Cortex of kidney (tissue), 1 donor: ENCODE measurements at places on chromosomes 1 and 21.

DNA sequence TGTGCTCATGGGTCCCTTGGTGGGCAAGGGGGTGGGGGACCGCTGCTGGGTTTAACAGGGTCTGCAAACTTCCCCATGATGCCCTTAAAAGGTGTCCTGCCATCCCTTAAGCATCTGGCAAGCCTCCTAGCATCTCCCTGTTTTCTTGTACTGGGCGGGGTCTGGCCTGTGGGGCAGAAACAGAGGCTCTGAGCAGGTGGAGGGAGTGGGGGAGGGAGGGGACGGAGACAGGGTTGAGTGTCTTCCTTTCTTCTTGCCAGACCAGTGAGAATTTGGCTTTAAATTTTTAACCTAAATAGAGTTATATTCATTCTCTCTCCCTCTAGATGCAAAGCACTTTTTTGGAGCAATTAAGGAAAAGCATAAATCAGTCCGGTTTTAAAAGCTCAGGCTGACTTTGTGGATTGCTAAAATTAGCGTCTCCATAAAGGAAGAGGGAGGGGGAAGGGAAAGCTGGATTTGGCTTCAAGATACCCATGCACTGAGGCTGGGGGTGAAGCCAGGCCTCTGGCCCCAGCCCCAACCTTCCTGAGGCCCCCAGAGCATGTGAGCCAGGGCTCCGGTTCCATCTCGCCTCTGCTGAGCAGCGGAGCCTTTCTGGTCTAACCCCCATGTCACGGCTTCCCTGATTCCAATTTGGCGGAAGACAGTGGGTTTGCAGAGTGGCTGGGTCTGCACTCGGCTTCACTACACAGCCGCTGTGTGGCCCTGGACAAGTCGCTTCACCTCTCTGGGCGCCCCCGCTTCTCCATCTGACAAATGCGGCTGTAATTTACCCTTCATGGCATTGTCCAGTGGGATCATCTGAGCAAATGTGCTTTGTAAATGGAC is 25.3 kb downstream of the IGSF21 start:
- no peak for DNase-seq

- no peak for DNase-seq
Observed at GRCh38 chr1:99751877-99752504, 14.4 kb downstream of the FRRS1 start.

- DNase-seq = no peak
Observed at GRCh38 chr1:6246497-6247467, 2.8 kb downstream of the HES3 start.

DNA sequence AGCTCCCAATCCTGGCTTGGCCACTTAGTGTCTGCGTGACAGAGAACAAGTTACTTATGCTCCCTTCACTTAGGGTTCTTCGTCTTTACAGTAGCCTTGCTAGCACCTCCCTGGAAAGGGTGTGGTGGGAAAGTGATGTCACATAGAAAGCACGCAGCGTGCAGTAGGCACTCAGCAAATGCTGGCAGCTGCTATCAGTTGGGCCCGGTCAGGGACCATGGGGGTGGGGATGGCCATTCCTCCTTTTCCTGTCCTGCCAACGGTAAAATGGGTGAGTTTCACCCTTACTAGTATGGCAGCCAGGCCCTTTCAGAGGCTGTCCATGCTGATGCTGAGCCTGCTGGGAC is 6.2 kb upstream of the KCNA10 start:
- DNase-seq = no peak

DNA sequence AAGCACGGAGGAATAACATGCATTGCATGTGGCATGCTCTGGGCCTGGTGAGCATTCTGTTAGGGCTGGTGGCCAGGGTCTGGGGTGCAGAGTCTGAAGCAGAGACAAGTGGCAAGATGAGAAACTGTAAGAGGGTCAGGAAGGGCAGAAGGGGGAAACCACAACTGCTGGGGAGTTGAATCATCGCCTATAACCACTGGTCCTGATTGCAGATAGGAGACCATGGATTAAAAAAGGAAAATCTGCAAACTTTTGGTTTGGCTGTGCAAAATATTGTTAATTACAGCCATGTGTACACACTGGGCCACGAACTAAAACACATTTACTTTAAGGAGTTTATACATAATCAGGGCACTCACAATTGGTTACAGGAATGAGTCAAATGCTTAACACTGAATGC is 76.6 kb downstream of the TGFBR3 start:
- DNase-seq = no peak
